NT2/D1 (cell line): ENCODE measurements at places on chromosomes 2 and 18.

DNA sequence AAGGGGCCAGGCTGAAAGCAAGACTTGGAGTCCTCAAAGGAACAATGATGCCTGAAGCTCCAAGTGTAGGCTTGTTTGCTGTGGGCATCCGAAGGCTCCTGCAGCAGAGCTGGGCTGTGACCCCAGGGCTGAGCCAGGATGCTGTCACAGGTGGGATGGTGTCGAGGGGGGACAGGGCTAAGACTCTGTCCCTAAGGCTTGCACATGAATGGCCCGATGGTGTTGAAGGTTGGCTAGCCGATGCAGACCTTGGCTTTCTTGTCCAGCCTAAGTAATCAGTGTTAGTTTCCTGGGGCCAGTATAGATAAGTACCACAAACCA is 251.0 kb downstream of the NDUFA10 start:
- no peak for DNase-seq

DNA sequence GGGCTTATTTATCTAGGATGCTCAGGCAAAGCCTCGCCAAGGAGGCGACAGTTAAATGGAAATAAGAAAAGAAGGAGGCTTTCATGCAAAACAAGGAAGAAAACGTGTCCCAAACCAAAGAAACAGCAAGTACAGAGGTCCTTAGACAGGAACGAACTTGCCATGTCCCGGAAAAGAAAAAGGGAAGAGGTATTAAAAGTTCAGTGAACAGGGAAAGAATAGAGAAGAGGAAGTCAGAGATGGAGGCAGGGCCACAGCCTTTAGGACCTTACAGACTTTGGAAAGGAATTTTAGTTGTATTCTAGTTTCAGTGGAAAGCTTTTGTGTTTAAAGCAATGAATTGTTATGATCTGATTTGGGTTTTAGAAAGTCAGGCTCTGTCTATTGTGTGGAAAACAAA is 22.1 kb downstream of the IKZF2 start:
- no peak for DNase-seq

GRCh38 chr2:160695402-160696086 is 201.9 kb upstream of the RBMS1 start:
- no peak for DNase-seq

DNA sequence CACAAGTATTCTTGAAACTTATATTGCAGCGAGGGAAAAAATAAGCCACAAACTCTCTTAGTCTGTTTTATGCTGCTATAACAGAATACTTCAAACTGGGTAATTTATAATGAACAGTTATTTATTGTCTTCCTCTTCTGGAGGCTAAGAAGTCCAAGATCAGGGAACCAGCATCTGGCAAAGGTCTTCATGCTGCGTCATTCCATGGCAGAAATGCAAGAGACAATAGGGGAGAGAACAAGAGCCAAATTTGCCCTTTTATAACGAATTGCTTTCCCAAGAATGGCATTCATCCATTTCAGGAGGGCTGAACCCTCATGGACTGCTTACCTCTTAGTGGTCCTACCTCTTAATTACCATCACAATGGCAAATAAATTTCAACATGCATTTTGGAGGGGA is 46.5 kb downstream of the MAPRE2 start:
- no peak for DNase-seq

DNA sequence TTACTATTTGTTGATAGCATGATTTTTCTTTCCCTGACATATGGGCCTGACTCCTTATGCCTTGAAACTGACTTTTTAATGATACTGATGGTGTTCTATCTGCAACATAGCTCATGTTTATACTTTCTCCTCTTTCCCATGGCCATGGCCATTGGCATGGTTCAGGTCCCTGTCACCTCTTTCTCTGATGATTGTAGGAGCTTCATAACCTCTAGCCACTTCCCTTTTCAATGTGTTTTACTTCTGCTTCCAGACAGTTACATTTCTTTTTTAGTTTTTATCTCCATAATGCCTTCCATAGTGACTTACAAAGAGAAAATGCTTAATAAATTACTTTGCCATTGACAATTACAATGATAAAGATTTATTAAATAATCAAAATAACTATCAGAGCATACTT is 177.9 kb upstream of the SETBP1 start:
- no peak for DNase-seq

GRCh38 chr18:48729404-48729803 is 190.6 kb downstream of the CTIF start:
- no peak for DNase-seq

- no peak for DNase-seq
Measured at GRCh38 chr2:186059096-186059495, 320.5 kb downstream of the FSIP2 start.

DNA sequence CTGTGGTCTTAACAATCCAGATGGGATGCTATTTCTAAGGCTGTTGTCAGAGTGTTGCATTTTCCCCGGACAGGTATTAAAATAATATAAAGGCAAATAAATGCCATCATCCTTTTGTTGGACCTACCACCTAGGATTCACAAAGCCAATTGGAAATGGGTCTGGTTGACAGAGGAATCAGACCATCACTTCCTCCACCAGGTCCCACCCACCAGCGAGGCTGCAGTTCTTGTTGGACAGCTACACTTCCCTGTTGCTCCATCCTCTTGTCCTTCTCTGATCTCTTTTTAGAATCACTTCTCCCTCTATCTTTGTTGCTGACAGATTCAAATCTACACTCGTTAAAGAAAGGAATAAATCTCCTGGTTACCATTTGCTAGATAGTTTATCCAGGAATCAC is 1.1 kb downstream of the TMEM169 start:
- no peak for DNase-seq

DNA sequence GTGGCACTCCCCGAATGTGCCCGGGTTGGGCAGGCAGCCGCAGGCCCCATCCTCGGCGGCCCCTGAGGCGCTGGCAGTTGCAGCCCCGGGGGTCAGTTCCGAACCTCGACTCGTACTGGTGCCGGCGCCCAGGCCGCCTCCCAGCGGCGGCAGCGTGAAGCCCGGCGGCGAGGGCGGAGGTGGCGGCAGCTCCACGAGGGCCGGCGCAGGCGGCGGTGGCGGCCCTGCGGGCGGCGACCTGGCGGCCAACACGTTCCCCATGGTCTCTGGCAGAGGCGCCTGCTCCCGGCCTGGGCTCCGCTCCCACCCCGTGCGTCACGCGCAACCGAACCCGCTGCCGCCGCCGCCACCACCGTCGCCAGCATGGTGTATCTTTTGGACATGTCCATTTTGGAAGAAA is 196.3 kb downstream of the CCDC74A start:
- DNase-seq = no peak
